Activated CD4-positive, alpha-beta T cell treated with anti-CD3 and anti-CD28 coated beads, Interleukin-2, Interleukin-6, amounts not matched to agents 100 ng/mL and 50 ng/mL, durations not matched to agents 16 hours and 8 hours (primary cell): ENCODE measurements at places on chromosomes 11 and 22.

GRCh38 chr11:122900587-122901202 lies 18.1 kb downstream of the JHY start:
- DNase-seq, result peak; percentile 31

DNA sequence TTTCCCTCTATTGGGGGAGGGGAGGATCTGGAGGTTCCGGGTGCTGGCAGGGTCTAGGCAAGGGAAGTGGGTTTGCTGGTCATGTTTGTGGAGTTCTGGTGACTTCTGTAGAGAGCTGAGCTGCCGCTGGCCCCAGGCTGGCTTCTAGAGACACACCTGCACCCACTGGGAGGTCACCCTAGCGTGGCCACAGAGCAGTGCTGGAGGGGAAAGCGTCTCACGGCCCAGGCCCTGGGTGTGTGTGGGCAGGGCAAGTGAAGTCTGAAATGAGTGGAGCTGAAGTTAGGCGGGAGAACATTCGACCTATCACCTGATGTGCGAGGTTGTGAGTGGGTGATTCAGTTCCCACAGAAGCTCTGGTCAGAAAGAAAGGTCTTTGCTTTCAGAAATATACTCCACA lies 27.9 kb downstream of the SMIM38 start:
- DNase-seq, result no peak

DNA sequence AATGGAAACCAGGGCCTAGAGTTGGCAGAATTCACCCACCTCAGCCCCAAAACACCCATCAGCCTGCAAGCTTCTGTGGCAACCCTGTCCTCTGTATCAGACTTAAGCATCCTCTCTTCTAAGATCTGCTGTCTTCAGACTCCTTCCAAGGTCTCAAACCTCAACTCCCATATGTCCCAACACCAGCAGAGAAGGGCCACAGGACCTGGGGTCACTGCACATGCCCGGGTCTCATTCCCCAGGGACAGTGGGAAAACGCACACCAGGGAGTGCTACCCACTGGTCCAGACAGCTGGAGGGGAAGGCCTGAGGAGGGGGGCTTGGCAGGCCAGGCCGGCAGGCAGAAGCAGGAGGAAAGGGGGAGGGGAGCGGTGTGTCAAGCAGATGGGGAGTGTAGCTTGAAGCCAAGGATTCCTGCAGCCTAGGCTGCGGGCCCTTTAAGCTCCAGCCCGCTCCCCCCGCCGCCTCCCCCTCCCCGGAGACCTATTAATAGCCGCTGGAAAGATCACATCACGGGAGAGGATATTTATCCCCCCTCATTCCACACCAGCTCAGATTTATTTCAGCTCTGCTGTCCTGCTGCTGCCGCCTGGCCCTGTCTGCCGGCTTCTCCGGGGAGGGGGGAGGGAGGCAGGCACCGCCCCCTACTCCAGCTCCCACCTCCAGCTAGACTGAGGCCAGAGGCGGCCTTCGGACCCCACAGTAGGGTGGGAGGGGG lies 16.7 kb downstream of the BCL9L start:
- DNase-seq, result no peak

DNA sequence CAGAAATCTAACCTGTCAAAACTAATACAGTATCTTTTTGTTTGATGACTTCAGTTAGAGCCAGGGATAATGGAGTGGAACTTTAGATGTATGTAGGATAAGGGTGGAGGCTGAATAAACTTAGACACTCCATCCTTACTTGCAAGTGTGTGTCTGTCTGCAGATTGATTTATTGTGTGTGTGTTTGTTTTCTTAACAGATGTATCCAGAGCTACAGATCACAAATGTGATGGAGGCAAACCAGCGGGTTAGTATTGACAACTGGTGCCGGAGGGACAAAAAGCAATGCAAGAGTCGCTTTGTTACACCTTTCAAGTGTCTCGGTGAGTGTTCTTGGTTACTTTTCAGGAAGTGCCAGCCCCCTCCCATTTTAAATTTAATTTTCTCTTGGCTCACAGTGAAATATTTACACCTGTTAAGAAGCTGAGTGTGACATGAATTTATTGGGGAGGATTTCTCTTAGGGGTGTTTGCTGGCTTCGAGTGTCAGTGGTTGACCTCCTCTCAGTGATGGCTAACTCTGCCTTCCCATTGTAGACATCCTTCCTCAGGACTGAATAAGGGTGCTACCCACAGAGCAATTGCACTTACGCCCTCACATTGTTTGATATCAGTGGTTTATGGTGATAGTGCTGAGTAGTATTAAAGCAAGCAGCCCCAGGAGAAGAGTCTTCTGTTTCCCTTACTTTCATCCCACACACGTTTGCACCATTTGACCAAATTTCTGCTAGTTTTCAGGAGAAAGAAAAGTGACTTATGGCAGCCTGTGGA lies 40.8 kb downstream of the APLP2 start:
- DNase-seq, result no peak

- DNase-seq, result no peak
These were observed 14.6 kb downstream of the CCDC83 start for GRCh38 chr11:85869781-85870180.

DNA sequence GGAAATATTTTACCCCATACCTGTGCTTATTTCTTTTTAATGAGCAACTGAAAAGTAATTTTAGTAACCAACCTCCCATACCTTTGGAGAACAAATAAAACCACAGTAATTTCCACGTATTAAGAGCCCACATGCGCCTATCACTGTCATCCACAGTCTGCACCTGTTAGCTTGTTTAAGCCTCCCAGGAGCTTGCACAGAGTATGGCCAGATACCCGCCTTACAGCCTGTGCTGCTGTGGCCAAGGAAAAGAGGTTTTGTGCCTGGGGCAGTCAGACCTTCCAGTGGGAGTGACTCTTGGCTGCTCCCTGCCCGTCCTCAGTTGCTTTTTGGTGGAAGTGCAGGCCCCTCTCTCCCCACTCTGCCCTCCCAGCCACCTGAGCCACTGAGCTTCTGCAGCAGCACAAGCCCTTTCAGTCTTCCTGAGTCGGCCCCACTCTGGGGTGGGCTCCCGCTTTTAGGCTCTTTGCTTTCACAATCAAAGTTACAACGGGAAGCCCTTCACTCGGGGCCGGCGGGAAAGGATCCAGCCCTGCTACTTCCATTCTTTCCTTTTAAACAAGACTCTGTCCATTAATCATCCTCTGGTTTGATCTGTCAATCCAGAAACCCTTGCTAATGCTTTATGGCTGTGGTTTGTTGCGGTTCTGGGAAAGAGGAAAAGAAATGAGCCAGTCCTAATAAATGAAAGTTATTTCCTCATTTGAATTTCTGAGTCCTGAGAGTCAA lies 308.8 kb downstream of the TBC1D22A start:
- no peak for DNase-seq

DNA sequence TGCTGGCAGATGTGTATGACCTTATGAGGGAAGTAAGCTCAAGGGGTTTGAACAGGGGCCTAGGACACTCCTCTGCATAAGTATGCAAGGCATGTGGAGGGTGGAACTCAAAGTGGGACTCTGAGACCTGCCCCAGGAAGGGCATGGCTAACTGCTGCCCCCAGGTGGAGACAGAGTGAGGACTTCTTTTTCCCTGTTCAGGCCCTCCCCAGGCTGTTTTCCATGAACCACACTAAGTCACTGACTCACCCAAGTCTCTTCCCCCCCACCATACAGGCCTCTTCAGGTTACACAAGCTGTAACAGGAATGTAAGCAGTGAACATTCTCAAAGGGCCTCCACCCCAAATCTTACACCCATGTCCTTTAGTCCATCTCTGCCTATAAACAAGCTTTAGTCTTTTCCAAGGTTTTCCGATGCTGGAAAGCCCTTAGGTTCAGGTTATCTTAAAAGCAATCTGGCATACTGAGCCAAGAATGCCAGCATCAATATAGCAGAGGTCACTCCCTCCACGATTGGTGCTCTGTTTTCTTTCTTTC lies 13.1 kb downstream of the EEF1G start:
- DNase-seq, result peak; percentile 80

- no peak for DNase-seq
These were observed 4.6 kb upstream of the CCDC188 start for GRCh38 chr22:20155330-20156041.

DNA sequence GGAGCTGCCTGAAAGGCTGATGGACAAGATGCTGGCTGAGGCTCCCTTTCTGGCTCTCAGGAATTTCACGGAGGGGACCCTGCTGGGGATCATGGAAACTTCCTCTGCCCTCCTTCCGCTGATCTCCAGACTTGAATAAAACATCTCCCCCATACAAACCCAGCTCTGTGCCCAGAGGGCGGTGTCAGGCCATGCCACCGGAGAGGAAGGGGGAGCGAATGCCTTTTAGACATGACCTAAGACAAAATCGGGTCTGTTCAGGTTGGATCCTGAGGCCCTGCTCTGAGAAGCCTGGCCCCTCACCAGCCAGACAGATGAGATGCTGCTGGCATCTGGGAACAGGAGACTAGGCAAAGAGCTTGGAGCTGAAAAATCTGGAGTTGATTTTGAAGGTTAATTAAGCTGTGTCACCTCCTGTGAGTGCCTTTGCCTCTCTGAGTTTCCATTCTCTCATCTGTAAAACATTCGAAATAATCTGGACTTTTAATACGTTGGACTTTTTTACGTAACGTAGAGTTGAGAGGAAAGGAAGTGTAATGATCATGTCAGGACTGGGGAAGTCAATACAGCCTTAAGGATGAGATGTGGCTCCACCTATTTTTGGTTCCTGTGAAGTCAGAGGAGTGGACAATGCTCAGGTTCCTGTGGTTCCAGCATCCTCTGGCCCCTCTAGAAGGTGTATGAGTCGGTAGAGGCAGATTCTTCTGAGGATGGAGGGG lies 163.6 kb downstream of the ST3GAL4 start:
- no peak for DNase-seq
